ENCODE measurements at places on chromosomes 16 and 17.

DNA sequence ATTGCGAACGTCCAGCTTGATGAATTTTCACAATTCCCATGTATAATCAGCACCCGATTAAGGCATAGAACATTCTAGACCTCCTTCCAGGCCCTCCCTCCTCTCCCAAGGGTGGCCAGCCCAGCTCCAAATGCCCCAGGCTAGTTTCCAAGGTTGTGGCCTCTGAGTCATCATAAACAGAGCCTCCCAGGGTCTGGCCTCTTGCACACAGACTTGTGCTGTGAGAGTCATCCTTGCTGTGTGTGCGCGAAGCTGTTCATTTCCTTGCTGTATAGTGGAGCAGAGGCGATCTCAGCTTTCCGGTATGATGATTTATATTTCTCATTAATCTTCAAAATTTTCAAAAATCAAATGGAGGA, 20.5 kb upstream of the JPH3 start:
- DNase-seq, result no peak

DNA sequence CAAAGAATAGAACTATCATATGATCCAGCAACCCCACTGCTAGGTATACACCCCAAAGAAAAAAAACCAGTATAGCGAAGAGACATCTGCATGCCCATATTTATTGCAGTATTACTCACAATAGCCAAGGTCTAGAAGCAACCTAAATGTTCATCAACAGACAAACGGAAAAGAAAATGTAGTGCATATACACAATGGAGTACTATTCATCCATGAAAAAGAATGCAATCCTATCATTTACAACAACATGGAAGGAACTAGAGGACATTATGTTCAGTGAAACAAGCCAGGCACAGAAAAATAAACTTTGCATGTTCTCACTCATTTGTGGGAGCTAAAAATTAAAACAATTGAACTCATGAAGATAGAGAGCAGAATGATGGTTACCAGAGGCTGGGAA, 55.3 kb downstream of the WDR59 start:
- DNase-seq, result no peak

DNA sequence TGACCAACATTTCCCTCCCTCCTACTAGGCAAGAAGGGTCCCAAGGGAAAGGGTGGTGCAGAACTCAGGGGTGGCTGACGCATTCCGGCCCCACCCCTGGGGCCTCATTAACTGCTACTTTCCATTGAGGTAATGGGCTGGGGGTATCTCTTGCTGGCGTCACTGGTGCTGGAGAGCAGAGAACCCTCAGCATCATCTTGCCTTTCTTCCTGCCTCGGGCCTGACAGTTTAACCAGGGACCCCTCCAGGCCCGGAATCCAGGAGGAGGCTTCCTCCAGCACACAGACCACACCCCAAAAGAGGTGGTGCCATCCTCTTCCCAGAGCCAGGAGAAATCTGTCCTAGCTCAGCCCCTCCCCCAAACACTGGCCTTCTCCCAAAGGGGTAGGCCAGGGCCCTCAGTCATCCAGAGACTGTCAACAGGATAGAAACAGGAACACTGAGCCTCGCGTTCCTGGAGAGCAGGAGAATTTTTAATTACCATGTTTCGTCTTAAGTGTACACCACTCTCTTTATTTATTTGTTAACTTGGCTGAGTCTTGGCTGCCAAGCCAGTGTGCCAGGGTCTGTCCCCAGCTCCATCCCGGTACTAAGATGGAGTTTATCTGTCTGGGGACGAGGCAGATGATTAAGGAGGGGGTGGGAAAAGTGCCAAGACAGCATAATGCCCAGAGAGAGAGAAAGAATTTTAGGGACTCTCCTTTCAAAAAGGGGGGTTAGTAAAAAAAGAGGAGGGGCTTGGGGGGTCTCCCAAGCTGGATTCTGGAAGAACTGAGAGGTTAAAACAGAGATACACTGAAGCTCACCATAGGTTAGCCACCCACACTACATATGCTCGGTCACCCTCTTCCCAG, 5.1 kb downstream of the ETV4 start:
- no peak for DNase-seq

DNA sequence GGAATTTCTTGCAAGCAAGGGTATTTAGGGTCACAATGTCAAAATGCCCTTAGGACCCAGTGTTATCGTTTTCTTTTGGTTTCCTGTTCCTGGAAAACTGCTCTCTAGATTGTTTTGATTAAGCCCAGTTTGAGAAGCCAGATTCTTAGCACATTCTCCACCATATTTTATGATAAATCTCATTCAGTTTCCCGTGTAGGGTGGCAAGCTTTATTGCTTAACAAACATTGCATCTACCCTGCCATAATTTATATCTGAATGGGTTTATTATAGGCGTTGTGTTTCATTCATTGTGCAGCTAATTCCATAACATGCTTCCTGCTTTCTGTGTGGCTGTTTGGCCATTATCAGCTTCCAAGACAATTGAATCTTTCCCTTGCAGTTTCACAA, 389.1 kb upstream of the DYNLRB2 start:
- DNase-seq, result no peak

DNA sequence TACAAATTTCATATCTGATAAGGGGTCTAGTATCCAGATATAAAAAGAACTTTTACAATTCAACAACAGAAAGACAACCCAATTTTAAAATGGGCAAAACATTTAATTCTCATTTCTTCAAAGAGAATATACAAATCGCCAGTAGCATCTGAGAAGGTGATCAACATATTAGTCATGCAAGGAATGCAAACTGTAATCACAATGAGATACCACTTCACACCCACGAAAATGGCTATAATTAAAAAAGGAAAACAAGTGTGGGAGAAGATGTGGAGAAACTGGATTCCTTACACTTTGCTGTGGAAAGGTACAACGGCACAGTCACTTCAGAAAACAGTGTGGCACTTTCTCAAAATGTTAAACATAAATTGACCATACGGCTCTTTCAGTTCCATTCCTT, 168.2 kb downstream of the VPS53 start:
- DNase-seq, result no peak

GRCh38 chr17:9368631-9369030, 207.0 kb downstream of the STX8 start:
- no peak for DNase-seq

- DNase-seq, result no peak
Measured at GRCh38 chr16:426115-426905, 861 bp downstream of the RAB11FIP3 start.

- no peak for DNase-seq
Measured at GRCh38 chr16:2250652-2251295, 613 bp downstream of the ECI1 start.

DNA sequence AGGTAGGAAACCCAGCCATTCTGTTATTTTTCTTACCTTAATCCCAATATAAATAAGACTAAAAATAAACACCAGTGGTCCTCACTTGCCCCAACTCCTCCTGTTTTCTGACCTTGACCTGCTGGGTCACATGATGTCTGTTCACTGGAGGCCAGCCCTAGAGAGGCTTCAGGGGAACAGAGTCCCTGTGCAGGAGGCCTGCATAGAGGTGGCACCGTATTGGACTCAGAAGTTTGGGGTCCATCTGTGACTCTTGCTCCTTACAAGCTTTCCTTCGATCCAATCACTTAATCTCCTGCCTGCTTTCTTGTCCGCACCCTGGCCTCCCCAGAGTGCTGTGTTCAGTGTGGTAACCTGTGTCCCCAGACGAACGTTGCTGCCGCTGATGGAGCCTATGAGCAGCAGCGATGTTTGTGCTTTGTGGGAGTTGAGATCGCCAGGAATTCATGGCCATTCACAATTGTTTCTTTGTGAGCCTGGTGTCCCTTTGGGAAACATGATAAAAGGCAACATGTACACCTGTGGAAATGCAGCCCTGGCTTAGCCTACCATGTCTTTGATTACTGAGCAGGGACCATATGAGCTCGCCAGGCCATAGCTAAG, 4.7 kb downstream of the IGSF6 start:
- no peak for DNase-seq

- DNase-seq, result no peak
Measured at GRCh38 chr17:70076189-70076588, 1.2 kb downstream of the KCNJ16 start.

GRCh38 chr17:63039899-63040602, 74.0 kb downstream of the TANC2 start:
- no peak for DNase-seq

DNA sequence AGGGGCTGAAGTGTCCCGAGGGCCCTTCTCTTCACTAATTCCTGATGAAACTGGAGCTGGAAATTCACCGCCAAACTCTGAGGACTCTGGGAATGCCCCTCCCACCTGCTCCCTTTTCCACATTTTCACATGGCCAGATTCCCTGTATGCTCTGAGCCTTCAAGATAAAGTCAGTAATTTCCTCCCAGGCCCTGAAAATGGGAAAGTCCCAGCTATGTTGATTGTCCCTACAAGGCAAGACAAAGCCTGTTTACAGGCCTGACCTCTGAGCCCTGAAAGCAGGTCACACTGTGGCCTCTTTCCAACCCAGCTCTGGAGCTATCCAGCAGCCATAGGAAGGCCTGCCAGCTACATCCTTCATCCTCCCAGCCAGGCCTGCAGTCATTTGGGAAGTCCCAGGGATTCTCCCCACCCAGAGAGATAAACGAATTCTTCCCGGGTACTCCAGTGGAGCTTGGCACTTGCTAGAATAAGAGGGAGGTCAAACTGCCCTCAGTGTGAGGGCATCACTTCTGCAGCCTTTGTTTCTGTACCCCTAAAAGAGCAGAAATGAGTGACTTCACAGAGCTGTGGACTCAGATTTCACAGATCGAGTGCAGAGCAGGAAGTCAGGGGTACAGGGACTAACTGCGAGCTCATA, 19.6 kb upstream of the CCL2 start:
- no peak for DNase-seq

- no peak for DNase-seq
Measured at GRCh38 chr17:81388612-81389367, 6.5 kb upstream of the BAHCC1 start.

DNA sequence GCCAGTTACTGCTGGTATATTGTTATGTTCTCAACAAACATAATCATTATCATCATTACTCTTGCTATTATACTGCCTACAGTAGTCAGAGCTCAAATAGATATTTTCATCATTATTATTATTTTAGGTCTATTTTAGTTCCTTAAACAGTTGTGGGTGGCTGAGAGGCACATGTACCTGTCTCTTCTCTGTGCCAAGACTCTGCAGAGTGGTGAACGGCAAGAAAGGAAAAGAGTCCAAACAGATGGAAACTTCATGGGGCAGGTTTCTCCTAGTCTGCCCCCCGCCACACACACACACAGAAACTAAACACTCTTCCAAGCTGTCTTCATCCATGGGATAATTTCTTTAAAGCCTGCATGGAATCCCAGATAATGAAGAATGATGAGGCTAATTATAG, 77.7 kb upstream of the CLEC3A start:
- no peak for DNase-seq

GRCh38 chr17:31506517-31506916, 115.0 kb downstream of the RAB11FIP4 start:
- no peak for DNase-seq

DNA sequence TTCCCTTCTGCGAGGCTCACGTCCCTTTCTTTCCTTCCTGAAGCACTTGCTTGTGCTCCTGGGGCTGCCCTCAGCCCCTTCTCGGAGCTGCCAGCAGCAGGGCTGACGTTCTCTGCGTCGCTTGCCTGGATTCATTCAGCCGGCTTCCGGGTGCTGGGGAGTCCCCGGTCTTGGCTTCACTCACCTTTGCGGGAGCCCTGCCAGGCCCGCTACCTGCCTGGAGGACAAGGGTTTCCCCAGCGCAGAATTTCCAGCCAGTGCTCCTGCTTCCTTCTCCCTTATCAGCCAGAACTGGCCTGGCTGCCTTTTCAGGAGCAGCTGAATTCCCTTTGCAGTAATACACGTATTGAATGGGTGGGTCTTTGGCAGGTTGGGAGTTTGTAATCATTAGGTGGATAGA, 22.1 kb upstream of the IL17C start:
- no peak for DNase-seq
